ENCODE measurements at places on chromosomes 11 and 22.

DNA sequence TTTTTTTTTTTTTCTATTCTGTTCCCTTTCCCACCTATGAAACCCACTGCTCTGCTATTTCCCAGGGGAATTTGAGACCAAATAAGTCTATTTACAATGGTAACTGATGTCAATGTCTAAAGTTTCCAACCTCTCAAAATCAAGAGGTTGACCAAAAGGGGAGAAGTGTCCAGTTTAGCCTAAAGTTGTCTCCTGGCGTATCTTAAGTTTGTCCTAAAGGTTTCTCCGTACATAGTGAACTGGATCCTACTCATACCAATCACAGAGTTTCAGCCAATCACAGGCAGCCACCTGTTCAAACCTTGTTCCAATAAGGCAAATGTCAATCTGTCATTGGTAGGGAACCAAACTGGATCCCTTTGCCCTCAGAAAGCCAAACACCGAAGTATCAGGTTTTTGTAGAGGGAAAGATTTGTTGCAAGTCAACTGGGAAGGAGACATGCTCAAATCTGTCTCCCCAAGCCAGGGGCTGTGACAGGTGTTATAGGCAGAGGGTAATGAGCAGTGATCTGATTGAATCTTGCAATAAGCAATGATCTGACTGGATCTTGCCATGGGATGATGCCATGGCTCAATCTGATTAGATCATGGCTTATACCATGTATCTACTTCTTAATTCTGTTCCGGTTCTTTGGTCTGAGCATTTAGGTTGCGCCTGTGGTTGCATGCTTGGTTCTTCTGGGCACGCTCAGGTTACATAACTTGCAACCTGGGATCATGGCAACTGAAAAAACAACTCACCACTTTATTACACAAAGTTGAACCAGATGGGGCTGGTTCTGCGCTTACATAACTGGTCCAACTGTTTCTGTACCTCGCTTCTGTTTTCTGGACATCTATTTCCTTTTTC is 1.1 kb upstream of the VPS37C start:
- DNase-seq: peak; percentile 62

GRCh38 chr11:122069707-122070360 is 46.2 kb downstream of the BLID start:
- DNase-seq: no peak

- DNase-seq: peak; percentile 64
Observed at GRCh38 chr22:24390576-24390975, 36.8 kb upstream of the ADORA2A start.

DNA sequence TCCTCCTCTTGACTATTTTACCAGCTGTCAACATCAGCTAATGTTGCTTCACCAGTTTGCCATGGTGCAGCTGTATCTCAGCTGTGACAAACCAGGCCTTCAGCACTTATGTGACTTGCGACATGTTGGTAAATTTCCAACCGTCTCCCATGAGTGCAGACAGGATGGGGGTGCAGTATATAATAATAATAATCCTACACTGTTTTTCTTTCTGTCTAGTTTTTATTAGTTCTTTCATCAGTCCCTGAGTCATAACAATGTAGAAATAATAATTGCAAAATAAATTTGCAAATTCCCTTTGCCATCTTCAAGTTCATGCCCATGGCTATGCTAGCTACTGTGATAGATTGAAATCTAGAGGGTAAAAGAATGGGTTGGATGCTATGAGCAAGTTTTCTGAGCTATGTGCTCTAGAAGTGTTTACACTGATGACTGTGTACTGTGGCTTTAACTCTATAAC is 4.9 kb downstream of the MMP13 start:
- DNase-seq: no peak

GRCh38 chr11:117876341-117877119 is at the start of gene FXYD6:
FXYD6 (minus strand) TSS chr11:117876658; CDS start chr11:117842776, 33,882 bp downstream.
- DNase-seq: peak; percentile 45

DNA sequence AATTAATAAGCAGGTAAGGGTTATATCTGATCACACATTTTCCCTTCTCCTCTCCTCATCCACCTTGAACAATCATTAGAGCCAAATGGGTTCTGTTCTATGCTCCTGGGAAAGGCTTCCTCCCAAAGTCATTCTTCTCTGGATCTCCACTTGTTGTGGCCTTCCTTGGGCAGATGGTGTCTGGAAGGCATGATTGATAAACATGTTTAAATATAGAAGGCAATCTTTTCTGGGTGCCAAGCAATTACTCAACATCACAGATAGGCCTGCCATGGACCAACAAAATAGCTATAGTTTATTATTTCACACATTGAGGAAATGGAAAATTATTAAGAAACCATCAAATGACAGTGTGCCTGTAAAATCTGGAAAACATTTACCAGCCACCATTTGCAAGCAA is 73.5 kb downstream of the KCNA4 start:
- no peak for DNase-seq

DNA sequence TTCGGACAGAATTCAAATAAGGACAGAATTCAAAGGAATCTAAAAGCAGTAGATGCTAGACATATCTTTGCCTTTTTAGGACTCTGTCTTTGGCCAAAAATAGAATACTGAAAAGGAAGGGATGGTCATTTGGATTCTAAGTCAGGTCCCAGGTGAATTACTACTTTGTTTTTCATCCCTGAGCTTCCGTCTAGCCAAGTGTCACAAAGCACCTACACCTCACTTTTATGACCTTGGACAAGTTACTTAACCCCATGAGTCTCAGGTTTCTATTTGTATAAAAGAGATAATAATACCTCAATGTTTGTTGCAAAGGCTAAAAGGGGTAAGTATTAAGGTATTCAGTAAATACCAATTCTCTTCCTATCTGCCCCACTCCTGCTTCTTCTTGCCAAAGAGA is 7.3 kb downstream of the KIF18A start:
- DNase-seq: no peak

DNA sequence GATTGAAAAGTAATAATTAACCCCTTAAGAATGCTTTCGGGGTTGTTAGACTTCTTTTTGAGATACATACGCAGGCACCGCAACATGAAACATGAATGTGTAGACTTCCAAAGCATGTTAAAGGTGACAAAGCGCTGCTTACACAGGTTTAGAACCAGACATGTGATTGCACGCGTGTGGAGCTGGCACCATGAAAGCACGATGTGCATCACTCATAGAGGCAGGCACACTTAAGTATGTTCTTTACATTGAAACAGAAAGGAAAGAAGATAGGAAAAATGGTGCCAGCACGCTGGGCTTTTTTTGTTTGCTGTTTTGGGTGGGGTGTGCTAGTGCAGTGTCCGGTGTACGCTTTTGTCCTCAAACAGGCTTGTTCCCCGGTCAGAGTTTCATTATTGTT is 83.6 kb upstream of the PPARA start:
- no peak for DNase-seq

DNA sequence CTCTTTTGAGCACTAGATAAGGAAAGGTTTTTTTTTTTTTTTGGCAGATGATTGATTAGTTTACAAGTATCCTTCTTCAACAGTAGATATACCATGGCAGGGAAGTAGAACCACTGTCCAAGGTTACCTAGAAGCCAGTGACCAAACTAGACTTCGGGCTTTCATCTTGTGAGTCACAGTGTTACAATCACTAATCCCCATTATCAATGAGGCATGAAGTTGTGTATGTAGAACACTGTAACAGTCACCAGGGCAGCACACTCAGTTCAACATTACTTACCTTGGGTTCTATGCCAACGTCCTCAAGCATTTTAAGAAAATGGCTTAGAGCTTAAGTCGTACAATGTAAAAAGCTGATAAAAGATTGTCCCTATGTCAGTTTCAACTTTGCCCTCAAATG is 430.9 kb downstream of the ETS1 start:
- DNase-seq: no peak

- DNase-seq: peak; percentile 47
Observed at GRCh38 chr22:45248832-45249561, 8.3 kb upstream of the KIAA0930 start.

GRCh38 chr11:59542142-59542810 is 30.9 kb downstream of the OR4D9 start:
- DNase-seq: no peak

- no peak for DNase-seq
Observed at GRCh38 chr11:45472716-45473317, 186.7 kb upstream of the SYT13 start.

GRCh38 chr11:78922859-78923625 is 348.4 kb upstream of the NARS2 start:
- DNase-seq: no peak

DNA sequence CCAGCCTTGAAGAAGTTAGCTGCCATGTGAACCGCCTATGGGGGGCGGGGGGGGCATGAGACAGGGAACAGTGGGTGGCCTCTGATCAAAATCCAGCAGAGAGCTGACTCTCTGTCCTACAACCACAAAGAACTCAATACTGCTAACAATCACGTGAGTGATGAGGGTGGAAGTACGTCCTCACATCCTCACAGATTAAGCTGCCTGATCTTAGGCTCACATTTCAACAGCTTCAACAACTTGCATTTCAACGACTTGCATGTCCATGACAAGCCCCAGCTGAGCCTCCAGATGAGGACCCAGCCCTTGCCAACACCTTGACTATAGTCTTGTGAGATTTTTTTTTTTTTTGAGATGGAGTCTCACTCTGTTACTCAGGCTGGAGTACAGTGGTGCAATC is 51.6 kb downstream of the CLMP start:
- no peak for DNase-seq

GRCh38 chr22:21707677-21708076 is 27.9 kb downstream of the YPEL1 start:
- peak; percentile 96 for DNase-seq

GRCh38 chr22:29291215-29291614 is 15.2 kb upstream of the GAS2L1 start:
- no peak for DNase-seq

DNA sequence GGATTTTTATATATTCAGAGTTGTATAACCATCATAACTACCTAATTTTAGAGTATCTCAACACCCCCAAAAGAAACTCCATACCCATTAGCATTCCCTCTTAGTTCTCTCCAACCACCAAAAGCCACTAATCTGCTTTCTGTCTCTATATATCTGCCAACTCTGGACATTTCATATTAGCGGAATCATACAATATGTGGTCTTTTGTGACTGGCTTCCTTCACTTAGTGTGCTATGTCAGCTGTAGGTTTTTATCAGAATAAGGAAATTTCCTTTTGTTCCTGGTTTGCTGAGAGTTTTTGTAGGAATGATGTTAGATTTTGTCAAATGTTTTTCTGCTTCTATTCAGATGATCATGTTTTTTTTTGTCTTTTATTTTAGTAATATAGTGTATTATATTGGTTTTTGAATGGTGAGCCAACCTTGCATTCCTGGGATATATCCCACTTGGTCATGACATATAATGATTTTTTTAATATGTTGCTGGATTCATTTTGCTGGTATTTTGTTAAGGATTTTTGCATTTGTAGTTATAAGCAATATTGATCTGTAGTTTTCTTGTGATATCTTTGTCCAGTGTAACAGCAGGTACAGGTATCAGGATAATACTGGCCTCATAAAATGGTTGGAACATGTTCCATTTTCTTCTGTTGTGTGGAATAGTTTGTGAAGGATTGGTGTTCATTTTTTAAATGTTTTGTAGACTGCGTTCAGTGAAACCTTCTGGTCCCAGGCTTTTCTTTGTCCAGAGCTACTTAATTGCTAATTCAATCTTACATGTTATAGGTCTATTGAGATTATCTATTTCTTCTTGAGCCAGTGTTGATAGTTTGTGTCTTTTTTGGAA is 16.8 kb downstream of the DGCR8 start:
- no peak for DNase-seq

DNA sequence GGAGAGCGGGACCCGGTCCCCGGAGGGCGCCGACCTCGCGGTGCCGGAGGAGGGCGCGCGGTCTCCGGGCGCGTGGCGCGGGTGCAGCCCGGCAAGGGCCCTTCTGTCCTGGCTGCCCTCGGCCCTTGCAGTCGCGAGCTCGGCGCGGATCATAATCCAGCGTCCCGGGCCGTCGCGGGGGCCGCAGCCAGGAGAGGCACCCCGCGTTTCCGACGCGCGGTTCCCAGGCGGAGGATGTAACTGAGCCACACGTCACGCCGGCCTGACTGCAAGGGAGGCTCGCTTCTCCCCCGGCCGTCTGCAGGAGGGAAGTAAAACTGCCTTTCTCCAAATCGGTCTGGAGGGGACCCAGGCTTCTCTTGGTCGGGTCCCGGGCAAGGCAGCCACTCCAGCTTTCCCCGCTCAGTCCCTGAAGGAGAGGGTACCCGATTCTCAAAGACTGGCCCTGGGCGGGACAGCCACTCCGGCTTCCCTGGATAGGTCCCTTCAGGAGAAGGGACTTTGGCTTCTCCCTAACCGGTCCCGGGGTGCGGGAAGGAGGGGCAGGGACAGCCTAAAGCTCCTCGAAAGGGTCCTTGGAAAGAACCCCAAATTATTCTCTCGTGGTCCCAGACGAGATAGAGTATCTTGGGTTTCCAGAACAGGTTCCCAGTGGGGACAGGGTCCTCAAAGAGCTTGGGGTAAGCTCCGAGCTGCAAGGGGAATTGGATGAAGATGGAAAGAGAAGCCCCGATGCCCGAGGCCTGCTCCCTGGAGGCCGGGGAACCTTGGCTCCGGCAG is 836 bp downstream of the SPON1 start:
- no peak for DNase-seq

DNA sequence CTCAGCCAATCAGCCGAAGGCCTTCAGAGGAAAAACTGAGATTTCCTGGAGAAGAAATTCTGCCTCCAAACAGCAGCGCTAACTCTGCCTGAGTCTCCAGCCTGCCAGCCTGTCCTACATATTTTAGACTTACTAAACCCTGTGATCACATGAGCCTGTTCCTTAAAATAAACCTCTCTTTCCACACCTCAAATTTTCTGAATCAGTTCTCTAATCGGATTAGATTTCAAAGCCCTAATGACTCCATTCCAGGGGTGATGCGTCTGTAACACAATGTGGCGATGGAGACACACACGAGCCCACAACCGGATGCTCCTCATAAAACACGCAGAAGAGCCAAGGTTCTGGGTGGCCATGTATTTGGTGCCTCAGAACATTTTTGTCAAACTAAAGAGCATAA is 1371.2 kb downstream of the BRD1 start:
- no peak for DNase-seq

DNA sequence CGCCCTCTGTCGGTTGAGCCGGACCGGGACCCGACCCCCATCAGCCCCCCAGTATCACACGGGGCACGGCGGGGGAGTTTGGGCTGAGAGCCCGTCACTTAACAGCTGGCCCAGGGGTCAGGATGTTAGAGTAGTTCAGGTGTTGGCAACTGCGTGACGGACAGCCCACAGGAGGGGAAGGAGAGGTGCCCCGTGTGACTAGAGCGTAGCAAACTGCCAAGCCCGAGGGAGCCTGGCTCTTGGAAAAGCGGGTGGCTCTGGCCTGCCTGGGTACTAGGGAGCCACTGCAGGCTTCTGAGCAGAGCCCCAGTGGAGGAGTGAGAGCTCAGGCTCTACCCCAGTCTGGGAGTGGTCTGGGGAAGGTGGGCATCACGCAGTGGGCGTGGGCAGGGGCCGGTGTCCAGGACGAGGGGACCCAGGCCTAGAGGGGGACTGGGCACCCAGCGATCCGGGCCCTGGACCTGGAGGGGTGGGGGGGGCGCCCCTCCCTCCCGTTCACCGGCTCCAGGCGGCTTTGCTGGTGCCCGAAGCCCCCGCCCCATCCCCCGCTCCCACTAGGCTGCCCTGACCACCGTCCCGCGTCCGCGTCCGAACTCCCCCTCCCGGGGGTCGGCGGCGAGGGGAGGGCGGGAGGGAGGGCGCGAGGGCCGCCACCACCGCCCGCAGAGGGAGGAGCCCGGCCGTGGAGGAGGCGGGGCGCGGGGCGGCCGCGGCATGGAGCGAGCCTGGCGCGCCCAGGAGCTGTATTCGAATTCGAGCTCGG is 24.4 kb downstream of the SHANK3 start:
- peak; percentile 32 for DNase-seq

GRCh38 chr22:48565901-48566501 is 1261.7 kb downstream of the BRD1 start:
- no peak for DNase-seq

- DNase-seq: no peak
Observed at GRCh38 chr11:64885367-64886286, 7.2 kb upstream of the EHD1 start.

- no peak for DNase-seq
Observed at GRCh38 chr22:18109410-18110193, 1.0 kb upstream of the TUBA8 start.
